Esophagus squamous epithelium (tissue), 5 donors: ENCODE measurements at places on chromosomes 5 and 9.

DNA sequence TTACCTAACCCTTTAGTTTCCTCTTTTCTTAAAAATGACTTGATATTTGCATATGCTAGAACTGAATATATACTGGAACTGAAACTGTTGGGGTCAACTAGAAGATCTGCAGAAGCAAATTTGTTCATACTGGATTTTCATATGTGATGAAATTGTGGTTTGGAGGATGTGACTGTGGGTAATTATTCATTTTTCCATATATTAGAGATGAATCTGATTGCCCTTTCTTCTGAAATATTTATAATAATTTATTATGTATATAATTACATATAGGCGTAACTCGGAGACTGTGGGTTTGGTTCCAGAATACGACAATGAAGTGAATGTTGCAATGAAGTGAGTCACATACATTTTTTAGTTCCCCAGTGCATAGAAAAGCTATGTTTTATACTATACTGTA is 149.1 kb downstream of the ATP10B start:
- no peak for DNase-seq

GRCh38 chr5:148085977-148086705 is 22.4 kb downstream of the SPINK5 start:
- DNase-seq = no peak

- DNase-seq = no peak
These were observed 977 bp upstream of the PRDM12 start for GRCh38 chr9:130663258-130663976.

DNA sequence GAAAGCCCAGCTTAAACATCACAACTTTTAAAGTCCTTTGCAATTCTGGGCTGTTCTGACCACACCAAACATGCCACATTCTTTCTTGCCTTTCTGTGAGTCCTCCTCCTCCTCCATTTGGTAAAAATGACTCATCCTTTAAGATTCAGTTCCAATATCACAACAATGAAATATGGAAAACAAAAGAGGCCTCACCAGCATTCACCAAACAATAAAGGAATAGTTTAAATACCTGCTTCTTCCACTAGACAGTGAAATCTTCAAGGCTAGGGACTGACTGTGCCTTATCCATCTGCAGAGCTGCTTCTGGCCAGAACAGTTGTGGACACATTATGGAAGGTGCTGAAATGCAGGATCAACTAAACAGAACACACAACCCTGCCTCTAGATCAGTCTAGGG is 36.0 kb downstream of the NR6A1 start:
- no peak for DNase-seq

DNA sequence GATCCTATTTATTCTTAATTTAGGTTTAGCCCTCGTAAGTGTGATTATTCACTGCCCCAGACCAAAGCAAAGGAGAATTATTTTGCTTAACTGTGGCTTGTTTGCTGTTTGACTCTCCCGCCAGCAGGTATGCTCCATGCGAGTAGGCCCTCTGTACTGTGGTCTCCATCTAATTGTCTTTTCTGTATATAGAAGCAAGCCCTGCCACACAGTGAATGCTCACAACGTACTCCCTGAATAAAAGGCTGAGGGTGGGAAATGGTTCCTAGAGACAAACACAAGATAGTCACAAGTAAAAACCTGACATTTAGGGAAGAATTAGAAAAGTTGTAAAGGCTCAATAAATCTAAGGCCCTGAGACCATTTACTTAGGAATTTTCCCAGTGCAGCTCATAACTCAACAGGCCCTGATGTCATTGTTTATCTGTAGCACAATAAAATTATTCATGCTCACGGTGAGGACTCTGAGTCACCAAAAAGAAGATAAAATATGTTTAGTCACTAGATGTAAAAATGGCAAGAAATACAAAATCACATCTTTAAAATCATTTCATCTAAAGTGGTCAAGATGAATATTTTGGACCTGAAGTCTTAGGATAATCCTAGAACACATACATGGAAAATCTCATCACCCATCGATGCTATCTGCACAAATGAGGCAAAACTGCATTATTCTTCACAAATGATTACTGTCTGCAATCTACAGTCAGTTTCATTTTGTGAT is 473.2 kb downstream of the ENC1 start:
- no peak for DNase-seq

GRCh38 chr5:133738271-133738670 is 125.9 kb upstream of the FSTL4 start:
- DNase-seq = no peak

GRCh38 chr9:97900103-97900737 is 22.1 kb downstream of the TRMO start:
- DNase-seq = no peak

DNA sequence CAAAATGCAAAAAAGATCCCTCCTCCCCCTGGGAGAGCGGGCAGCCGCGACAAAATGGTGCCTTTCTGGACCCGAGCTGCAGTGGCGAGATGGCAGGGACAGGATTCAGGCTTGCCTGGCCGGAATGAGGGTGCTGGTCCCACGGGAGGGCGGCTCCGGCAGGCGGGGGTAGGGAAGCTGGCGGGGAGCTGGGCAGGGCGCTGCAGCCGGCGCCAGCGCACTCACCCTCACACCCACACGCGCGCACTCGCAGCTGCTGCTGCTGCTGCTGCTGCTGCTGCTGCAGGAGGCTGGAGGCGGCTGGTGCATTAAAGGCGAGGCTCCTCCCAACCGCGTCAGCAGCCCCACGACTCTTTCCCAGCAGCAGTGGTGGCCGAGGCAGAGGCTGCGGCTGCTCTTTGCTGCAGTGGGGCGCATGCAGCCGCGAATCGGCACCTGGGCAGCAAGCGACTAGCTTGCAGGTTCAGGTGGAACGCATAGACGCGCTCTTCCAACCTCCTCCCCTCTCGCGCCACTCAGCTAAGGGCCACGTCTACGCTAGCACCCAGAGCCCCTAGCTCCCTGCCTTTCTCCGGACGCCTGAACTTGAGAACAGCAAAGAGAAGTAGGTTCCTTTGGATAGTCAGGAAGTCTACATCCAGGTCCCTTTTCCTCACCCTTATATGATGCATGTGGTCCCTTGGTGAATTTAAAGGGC is at the start of gene PPP2R2B:
PPP2R2B (minus strand) TSS at position 282 of the 697 bp plus-strand sequence.
- DNase-seq = no peak

- DNase-seq = no peak
These were observed 5.7 kb upstream of the LARP1 start for GRCh38 chr5:154749491-154749890.

- no peak for DNase-seq
These were observed 603.3 kb downstream of the EFNA5 start for GRCh38 chr5:107067395-107067794.

GRCh38 chr5:149118463-149118862 is 22.8 kb upstream of the ABLIM3 start:
- no peak for DNase-seq

DNA sequence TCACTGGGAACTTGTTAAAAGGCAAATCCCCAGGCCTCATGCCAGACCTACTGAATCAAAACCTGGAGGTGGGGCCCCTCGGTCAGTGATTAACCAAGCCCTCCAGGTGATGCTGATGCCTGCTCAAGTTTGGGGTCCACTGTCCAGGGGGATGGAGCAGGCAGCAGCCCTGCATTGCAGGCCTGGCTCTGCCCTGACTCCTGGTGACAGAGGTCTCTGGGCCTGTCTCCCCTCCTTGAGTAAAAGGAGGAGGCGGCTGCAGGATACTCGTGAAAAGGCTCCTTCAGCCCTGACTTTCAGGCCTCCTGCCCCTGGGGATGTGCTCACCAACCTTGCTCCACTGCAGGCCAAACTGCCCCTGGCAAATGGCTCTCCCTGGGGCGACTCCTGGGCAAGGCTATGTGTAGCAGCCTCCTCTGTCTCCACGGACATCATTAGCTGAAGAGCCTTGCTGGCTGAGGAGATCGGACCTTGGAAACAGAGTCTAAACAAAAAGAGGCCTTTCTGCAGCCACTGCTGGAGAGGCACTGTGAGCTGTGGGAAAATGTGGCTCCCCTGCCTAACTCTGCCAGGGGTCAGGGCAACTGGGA is 134.8 kb upstream of the ALDH1B1 start:
- no peak for DNase-seq

DNA sequence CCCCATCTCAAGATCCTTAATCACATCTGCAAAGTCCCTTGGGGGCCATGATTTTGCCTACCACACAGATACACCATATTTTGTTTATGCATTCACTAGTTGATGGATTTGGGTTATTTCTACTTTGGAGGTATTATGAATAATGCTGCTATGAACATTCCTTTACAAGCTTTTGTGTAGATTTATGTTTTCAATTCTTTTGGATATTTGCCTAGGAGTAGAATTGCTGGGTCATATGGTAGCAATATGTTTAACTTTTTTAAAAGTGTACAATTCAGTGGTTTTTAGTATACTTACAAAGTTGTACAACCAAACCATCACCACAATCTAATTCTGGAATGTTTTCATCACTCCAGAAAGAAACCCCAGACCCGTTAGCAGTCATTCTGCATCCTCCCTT is 7.8 kb upstream of the ANP32B start:
- no peak for DNase-seq

- DNase-seq = no peak
These were observed 105.8 kb downstream of the DOCK2 start for GRCh38 chr5:169742771-169743296.

GRCh38 chr9:95499046-95499676 is 17.6 kb downstream of the PTCH1 start:
- no peak for DNase-seq

DNA sequence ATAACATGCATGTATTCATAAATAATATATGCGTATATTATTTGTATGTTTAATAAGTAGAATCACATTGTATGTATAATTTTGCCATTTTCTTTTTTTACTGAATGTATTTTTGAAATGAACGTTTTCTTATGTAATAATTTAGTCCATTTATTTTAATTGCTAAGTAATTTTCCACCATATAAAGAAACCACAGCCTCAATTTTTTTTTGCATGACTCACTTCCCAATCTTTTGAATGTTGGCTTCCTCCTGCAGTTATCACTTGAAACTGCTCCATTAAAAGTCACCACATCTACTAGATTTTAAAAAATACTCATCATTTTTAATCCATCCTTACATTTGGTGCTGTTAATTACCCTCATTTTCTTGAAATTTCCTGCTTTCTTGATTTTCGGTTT is 363.3 kb upstream of the MEF2C start:
- no peak for DNase-seq

- no peak for DNase-seq
These were observed 17.5 kb downstream of the NR2F1 start for GRCh38 chr5:93600409-93601070.

DNA sequence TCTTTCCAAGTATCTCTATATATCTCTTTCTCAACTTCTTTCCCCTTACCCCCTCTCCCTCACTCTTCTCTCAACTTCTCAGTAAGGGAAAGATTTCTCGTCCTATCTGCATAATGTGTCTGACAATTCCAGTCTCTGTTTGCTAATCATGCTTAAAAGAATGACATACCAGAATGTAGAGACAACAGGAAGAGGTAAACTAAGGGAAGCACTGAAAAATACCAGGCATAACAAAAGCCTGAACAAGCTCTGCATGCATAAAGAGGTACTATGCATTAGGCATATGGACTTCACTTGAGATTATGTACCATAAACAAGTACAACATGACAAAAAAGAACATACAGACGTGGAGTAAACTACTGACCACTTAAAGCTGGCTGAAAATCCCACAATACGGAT is 62.6 kb downstream of the SEMA5A start:
- DNase-seq = no peak

DNA sequence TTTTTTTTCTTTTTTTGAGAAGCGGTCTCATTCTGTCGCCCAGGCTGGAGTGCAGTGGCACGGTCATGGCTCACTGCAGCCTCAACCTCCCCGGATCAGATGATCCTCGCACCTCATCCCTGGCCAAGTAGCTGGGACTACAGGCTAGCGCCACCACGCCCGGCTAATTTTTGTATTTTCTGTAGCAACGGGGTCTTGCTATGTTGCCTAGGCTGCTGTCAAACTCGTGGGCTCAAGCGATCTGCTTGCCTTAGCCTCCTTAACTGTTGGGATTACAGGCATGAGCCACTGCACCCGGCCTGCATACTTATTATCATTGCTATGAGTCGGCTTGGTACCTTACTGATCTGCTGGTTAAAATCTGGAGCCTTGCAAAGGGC is 790 bp upstream of the IARS1 start:
- DNase-seq = no peak

DNA sequence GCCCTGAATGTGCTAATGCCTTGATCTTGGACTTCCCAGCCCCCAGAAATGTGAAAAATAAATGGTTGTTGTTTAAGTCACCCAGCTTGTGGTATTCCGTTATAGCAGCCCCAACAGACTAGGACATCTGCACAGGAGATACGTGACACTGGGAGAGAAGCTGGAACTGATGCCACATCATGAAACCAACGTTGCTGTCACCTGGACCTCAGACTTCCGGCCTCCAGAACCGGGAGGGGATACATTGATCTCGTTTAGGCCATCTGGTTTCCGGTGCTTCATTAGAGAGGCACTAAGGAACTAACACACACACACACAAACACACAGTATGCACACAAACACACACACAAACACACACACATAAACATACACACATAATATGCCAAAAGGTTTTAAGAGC is 75.0 kb upstream of the ICE1 start:
- DNase-seq = no peak

GRCh38 chr5:2018390-2018724 is 135.6 kb upstream of the IRX4 start:
- DNase-seq = no peak

GRCh38 chr9:132729235-132729890 is 59.1 kb downstream of the GTF3C4 start:
- no peak for DNase-seq

GRCh38 chr5:75656311-75657003 is 45.2 kb downstream of the ANKDD1B start:
- DNase-seq = no peak

- DNase-seq = no peak
These were observed 5.9 kb upstream of the TAL2 start for GRCh38 chr9:105656131-105656921.
